GM03348 (cell line): ENCODE measurements at places on chromosomes 1 and 21.

GRCh38 chr1:246460406-246460805, 46.7 kb downstream of the SMYD3 start:
- no peak for DNase-seq

GRCh38 chr1:218882454-218882853, 291.2 kb upstream of the LYPLAL1 start:
- DNase-seq, result no peak

DNA sequence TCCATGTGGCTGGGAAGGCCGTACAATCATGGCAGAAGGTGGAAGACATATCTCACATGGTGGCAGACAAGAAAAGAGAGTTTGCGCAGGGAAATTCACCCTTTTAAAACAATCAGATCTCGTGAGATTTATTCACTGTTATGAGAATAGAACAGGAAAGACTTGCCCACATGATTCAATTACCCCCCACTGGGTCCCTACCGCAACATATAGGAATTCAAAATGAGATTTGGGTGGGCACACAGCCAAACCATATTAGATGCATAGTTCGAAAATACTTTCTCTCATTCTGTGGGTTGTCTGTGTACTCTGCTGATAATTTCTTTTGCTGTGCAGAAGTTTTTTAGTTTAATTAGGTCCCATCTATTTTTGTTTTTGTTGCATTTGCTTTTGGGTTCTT, 990.3 kb downstream of the PLA2G4A start:
- DNase-seq, result no peak

DNA sequence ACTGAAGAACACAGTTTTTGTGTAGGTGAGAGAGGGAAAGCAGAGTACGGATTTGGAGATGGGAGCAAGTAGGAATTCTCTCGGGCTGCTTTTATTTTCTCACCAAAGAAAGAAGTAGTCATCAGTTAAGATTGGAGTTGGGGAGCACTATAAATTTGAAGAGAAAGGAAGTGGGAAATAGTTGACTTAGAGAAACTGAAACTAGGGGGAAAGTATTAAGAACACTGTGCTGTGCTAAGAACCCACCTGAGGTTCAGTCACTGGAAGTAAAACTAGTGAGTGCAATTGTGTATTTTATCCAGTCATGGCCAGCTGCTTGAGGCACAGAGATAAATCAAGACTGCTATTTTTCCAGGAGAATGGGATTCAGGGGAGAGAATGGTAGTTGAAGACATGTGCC, 37.4 kb downstream of the CLCC1 start:
- no peak for DNase-seq

GRCh38 chr21:37207441-37208009, 59.6 kb downstream of the VPS26C start:
- peak; percentile 65 for DNase-seq

DNA sequence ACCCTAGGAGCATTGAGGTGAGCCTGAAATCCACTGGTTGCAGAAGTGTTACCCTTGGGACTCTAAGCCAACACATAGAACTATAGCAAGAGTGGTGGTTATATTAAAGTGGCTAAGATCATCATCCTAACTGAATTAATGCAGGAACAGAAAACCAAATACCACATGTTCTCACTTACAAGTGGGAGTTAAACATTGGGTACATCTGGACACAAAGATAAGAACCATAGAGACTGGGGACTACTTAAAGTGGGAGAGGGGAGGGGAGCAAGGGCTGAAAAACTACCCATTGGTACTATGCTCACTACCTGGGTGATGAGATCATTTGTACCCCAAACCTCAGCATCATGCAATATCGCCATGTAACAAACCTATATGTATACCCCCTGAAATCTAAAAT, 100.0 kb downstream of the SLC25A24 start:
- no peak for DNase-seq

DNA sequence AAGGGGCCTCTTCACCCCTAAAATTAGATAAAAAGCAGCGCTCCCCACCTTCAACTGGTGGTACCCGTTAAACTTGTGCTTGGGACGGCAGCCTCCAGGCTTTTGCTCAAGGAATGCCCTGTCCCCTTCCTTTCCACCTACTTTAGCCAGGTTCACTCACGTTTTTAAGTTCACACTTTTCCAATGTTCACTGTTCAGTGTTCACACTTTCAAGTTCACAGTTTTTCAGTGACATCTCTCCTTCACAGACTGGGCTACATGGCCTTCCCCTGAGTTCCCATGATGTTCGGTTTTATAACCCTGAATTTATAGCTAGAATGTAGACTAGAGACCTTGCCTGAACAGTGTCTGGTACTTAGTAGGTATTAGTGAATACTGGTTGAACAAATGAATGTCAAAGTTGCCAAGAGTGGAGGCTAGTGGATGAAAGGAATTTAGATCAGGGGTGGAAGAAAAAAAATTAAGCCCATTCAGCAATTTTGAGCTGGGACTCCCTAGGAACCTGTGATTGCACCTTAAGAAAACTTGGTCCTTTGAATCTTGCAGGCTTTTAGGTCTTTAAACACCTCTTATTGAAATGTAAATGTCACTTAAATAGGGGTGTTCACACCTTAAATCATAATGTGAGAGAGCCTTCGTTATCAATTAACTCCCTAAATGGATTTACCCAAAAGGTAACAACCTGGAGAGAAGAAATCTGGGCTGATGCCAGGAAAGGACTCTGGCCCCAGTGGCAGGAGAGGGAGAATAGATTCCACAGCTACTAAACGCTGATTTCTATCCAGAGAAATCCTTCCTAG, 12.3 kb downstream of the BTG2 start:
- no peak for DNase-seq

DNA sequence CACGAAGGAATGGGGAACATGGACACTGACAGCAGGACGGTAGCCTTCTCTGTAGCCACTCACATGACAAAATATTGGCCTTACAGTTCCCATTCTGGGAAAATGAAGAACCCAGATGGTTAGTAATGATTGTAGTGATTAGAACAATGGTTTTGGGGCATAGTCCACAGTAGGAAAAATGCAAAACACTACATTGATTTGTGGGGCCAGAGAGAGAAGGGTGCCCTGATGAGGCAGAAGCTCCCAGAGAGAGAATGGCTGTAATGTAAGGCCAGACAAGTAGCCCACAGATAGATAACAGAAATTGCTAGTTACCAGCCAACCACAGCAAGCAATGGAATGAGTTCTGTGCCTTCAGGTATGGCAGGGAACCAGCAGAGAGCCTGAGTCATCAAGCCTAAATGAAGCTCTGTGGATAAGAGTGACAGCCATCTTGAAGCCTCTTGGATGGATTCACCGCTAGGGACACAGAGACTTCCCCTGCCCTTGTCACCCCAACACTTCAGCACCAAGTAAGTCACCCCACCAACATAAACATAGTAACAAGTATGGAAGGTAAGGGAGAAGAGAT, 206.1 kb downstream of the BACH1 start:
- peak; percentile 14 for DNase-seq

DNA sequence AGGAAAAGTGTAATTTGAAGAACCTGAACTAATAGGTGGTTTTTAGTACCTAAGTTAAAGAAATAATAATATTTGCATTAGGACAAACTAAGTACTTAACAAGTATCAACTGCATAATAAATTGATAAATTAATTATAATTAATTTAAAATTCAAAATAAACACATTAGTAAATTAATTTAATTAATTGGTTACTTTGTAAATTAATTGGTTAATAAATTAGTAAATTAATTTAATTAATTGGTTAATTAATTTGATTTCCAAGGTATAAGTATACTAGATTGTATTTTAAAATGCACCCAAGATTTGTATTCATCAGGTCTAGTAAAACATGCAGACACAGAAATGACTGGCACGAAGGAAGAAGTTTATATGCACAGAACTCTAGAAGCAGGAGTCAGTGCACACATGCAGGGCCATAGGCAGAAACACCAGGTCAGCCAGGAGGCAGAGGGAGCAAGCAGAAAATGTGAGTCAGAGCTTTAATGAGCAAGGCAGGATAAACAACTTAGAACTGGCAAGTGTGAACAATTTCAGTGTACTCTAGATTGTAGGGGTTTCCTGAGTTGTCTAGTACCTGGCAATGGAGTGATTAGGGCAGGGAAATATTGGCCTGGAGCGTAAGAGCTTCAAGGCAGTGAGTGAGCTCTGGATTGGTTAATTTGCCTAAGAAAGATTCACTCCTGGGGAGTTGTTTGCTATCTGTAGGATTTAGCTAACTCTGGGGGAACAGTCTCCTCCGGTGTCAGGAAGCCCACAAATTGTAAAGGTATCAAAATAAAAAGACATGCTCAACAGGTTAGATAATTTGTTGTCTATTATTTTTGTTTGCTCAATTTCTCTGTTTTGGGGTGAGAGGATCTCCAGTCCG, 665.7 kb downstream of the MRPL39 start:
- DNase-seq, result no peak

DNA sequence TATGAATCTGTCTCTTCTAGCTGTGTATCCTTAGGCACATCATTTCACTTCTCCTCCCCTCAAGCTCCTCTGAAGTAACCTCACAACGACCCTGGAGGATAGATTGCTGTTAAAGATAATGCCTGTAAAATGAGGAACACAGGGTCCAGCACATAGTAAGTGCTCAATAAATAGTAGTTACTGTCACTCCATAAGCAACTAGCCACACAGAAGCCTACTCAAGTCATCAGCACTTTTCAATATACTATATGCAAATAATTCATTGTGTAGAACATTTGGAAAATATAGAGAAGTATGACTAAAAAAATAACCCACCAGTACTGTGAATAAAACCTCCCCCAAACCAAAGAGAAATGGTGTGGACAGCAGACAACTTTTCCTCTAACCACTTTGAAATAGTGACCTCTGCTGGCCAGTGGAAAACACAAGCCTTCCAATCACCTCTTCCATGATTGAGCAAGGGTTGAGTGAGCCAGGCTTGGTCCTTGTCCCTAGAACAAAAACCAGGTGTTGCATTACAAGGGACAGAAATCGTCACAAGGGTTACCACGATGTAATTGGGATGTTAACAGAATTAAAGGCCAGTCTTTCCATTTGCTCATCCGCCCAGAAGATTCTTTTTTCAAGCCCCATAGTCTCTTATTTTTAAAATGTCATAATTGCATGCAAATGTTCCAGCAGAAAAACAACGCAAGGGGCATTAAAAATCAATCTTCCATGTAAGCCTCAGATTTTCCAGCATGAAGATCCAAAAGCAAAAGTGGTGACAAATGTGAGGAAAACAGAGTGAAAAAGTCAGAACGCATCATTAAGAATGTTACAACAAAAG, 15.7 kb upstream of the GLIS1 start:
- DNase-seq, result peak; percentile 80

GRCh38 chr1:217089361-217090014, 366.3 kb upstream of the ESRRG start:
- peak; percentile 20 for DNase-seq

DNA sequence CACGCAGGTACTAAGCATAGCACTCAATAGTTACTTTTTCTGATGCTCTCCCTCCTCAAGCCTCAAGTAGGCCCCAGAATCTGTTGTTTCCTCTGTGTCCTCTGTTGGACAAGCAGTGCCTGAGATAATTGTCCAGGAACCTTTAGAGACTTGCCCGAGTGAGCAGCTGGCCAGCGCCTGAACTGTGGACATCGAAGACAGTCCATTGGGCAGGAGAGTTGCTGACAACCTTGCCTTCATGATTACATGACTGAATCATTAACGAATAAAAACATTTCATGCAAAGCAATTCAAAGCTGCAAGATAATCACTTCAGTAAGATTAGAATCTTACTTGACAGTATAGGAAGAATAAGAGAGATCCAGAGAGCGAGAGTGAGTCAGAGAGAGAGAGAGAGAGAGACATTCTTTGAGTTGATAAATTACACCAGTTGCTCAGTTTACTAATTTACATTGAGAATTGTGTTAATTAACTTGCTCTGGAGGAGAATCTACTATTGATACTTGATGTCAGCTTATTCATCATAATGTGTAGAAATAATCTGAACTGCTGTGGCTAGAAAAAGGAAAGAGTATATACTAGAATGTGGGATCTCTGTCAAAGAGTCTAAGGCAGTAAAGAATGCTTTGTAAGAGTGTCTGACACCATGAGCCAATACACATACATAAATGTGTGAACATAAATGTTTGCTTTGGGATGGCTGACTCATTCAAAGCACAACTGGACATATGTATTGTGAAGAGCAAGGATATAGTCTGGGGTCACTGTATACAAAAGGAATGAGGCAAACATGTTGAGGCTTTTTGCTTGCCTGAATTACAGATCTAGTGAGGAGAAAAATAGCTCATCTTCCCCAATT, 216.0 kb downstream of the ZNF326 start:
- no peak for DNase-seq

- DNase-seq, result no peak
Observed at GRCh38 chr1:247857069-247857984, at the start of gene TRIM58. TRIM58 (plus strand) TSS chr1:247857187; CDS start chr1:247857247, 60 bp downstream.

DNA sequence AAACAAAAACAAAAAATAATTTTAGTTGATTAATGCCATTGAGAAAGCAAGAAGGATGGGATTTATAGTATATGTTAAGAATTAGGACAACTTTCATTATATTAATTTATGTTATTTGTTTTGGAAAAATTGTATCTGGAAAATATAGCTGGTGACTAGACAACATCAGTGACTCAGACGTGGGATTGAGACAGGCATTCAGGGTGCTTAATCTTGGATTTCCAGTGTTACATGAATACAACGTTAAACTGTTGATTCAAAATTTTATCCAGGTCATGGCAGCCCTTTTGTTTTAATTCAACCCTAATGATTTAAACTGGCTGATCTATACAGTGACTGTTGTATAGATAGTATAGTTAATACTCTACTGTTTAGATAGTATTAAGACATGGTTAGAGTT, 827.1 kb upstream of the B3GALT2 start:
- no peak for DNase-seq

GRCh38 chr1:172229942-172230341, 190.5 kb upstream of the C1orf105 start:
- no peak for DNase-seq

- DNase-seq, result peak; percentile 58
Observed at GRCh38 chr1:25952841-25953401, 44.9 kb downstream of the PAFAH2 start.

DNA sequence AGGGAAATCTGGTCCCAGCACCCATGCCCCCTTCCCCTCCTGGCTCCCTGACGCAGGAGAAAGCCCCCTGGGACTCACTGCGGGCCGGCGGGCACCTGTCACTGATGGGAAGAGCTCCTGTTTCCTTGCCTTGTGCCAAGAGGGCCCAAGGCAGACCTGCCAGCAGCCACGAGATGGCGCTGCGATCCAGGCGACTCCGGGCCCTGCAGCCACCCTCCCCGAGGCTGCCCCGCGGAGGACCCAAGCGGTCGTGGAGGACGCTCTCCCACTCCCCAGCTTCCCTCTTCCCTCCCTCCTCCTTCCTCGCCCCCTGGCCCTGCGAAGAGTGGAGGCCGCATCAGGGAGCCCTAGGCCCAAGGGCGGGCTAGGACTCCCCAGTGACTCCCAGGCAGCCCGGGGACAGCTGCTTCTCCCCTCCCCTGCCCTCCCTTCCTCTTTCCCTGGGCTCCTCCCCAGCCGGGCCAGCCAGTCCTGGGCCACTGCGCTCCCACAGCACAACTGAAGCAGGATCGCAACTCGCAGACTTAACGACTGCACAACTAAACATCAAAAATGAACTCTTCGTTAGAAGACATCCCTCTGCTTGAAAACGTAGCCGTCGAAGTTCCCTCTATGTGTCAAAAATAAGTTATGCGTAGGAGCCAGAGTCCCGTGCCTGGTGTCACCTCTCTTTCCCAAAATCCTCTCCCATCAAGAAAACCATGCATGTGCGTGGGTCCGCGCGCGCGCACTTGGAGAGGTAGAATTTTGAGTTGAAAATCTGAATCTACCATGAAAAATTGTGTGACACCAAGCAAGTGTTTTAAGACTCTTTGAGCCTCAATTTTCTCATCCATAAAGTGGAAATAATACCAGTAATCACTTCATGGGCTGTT, 34.2 kb downstream of the BATF3 start:
- peak; percentile 92 for DNase-seq
